T-helper 2 cell treated with Interferon-gamma antibody and Interleukin-4, amounts not matched to agents 100 ng/mL and 5 ng/mL, for 36 hours (primary cell): ENCODE measurements at places on chromosomes 5 and 9. TPM values are rescaled to one million over a fixed set of nuclear protein-coding genes. Genes with fewer than 3 reads are reported as not detected.

Gene PAX5
- total RNA-seq, result 0.11 and 0.20 TPM in 2 replicates

Gene ADAMTSL2
- not detected in 2 replicates for total RNA-seq

Gene MGAT4B
- 82.5 and 86.8 TPM in 2 replicates for total RNA-seq

Gene NIM1K
- 0.34 and 0.77 TPM in 2 replicates for total RNA-seq

Gene GFPT2
- not detected in 2 replicates for total RNA-seq

Gene RFESD
- total RNA-seq, result 4.7 and 4.9 TPM in 2 replicates

Gene NR6A1
- 0.25 and 0.50 TPM in 2 replicates for total RNA-seq

Gene OR13D1
- total RNA-seq, result not detected in 2 replicates

Gene ARSK
- total RNA-seq, result 4.0 and 4.2 TPM in 2 replicates

Gene RASGRF2
- total RNA-seq, result 7.9 and 9.3 TPM in 2 replicates

Gene C5orf34
- total RNA-seq, result 7.9 and 8.0 TPM in 2 replicates

Gene KLF4
- total RNA-seq, result 0.18 and 0.27 TPM in 2 replicates

Gene GPR151
- not detected in 2 replicates for total RNA-seq

Gene TTC39B
- total RNA-seq, result 23.4 and 23.5 TPM in 2 replicates

Gene PTCD2
- 7.9 and 8.0 TPM in 2 replicates for total RNA-seq

Gene SOWAHA
- total RNA-seq, result 0.07 and 0.09 TPM in 2 replicates

Gene DMRT2
- total RNA-seq, result 0.52 and 0.61 TPM in 2 replicates

Gene C9orf43
- total RNA-seq, result 0.45 and 0.73 TPM in 2 replicates

Gene SH3GL2
- total RNA-seq, result not detected in 2 replicates

Gene B4GALT1
- total RNA-seq, result 41.8 and 42.9 TPM in 2 replicates

Gene ANKRD34B
- total RNA-seq, result not detected in 2 replicates
